ENCODE measurements at places on chromosomes 11 and 22.

DNA sequence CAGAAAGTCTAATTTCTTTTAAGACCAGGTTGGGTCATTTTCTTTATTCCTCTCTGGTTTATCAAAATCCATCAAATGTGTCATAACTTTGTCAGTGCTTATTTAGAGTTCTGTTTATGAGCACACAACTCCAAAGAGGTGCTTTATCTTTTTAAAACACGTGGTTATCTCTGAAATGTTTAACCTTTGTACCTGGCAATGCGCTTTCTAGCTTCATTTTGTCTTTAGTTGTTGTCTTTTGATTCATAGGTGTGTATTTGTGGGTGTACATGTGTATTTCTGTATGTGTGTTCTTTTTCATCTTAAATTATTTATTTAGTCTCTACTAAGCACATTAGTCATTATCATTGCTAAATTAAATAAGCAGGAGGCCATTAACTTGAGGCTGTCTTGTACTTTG is 251.4 kb downstream of the JRKL start:
- no peak for DNase-seq

DNA sequence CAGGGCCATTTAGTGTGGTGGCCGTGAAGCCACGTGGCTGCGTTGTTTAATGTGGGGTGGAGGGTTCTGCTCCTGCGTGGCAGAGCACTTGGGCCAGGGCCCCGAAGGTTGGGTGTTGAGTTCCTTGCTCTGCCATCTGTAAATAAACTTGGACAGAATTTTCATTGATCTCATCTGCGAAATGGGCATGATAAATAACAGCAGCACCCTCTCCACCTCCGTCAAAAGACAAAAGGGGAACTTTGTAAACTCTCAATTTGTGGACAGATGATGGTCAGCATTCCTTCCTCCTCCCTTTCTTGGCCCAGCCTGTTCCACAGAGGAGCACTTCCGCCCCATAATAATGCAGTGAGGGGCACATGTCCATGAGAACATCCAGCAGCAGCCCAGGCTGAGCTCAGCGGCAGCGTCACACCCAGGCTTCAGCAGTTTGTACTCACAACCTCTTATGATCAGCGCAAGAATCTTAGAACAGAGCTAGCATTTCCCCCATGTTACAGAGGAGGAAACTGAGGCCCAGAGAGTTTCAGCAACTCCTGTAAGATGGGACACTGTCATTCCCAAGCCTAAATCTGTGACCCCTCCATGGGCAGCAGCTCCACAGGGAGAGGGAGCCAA is 874.5 kb downstream of the BRD1 start:
- DNase-seq: no peak

DNA sequence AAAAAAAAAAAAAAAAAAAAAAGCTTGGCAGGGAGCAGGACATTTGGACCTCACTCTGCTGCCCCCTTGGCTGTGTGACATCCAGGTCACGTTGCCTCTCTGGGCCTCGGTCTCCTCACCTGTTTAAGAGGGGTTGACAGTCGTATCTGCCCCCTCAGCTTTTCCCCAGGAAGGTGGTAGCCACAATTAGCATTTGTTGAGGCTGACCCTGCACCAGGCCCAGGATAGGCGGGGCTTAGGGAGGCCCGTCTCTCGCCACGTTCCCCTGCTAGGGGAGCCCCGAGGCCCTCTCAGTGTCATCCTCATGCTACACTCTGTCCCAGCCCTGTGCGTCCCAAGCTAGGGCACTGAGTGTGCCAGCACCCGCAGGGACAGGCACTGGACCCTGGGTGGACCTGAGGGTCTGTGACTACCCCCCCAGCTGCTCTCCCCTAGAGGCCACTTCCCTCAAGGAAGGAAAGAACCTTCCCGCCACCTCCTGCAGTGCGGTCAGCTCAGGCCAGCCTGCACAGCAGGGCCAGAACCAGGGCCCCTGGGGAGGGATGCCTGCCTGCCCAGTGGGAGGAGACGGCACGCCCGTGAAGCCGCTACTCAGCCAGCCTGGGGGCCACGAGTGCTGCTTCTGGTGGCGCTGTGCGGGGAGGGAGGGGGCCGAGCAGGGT is 38.5 kb upstream of the PPARA start:
- DNase-seq: no peak

DNA sequence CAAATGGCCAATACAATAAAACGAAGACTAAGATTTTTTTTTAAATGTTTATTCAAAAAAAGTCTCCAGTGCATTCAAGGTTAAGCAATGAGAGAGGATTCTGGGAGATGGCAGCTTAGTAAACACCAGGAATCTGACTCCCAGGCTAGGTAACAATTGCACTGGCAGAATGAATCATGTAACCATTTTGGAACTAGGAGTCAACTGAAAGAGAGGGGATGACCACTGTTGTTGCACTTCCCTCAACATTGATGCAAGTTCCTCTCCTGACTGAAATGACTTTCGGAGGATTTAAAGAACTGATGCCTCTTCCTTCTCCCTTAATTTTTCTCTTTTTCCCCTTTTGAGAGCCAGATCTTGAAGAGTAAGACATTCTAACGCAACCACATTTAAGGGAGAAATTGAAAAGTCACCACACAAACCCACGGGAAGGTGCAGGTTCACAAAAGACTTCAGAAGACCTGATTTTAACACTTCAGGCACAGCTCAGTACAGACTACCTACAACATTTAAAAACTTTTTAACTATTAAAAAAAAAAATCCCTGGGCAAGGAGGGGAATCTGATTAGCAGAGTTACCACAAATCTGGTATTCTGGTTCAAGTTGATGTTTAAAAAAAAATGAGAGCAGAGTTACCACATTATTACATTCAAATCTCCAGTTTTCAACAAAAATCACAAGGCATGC is 56.8 kb downstream of the FCHSD2 start:
- DNase-seq: no peak

DNA sequence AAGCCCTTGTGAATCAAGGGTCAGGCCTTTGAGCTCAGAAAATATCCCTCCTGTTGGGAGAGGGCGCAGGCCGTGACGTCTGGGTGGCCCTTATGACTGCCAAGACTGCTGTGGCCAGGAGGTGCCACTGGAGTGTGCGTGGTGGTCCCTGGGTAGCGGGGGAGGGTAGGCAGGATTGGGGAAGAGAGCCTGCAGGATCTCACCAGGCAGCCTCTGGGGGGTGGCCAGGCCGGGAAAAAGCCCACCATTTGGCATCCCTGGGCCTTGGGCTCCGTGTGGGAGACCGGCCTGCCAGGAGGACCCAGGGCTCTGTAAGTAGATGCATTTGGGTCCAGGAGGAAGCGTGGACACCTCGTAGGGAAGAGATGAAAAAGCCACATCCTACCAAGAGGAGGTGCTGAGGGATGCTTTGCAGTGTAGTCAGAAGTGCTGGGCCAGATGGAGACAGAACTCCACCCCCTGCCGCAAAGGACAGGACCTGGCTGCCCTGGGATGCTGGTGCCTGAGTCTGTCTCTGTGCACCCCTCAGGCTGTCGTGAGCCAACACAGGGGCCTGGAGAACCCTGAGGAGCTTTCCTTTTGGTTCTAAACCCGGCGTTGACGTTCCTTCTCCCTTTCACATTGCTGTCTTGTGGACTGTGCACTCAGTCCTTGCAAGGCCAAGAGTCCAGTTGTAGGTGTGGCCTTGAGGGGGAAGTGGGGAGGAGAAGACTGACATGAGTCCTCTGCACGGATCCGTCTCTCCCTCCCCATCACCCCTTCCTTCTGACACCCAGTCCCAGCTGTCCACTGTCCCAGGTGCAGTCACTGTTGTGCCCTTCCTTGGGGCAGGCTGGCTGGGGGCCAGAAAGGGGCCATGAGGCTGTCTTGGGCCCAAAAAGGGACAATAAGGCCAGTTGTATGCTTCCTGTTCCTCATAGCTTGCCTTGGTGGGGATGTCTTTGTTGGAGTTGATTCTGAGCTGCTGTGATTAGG is 12.7 kb upstream of the MIEF1 start:
- no peak for DNase-seq

DNA sequence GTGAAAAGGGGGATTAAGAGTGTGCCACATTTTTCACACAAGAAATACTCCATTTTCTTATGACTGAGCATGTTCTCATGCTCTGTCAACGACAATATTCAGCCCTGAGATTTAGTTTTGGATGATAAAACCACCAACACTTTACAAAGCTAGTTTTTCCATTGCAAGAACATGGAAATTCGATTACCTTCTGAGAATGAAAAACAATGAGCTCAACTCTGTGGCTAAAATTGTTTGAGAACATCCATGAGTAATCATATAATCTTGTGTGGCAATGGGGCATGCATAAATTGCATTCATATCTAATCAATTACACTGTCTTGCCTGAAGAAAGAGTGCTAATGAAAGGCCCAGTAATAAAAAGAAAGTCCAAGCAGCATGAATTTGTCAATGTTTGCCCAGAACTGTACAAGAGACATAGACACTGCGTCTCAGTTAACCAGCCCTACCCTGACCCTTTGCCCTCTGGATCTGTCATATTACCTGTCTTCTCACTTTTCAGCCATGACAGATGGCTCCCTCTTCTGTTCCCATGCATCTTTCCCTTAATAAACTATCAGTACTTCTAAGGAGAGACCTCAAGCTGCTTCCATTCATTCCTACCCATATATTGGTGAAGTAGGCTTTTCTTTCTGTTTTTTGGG is 253.4 kb downstream of the FAM76B start:
- no peak for DNase-seq

DNA sequence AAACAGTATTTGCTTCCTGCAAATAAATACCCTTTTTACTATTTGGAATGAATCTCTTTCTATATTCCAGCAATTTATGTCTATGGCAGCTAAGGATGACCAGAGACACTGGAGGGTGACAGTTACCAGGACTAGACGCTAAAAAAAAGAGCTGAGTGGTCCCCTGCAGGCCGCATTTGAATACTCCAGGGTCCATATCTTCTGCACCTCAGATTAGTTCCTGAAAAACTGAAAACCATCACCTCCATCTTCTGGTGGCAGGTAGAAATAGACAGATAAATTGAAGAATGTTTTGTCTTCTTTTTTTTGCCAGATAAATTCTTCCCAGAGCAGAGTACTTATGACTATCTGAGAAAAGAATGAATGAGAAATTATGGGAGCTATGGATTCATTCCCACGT is 145.6 kb downstream of the CSNK2A3 start:
- DNase-seq: no peak

- no peak for DNase-seq
Observed at GRCh38 chr22:19497245-19497644, 17.5 kb downstream of the CDC45 start.

All from stimulated activated CD8-positive, alpha-beta memory T cell treated with anti-CD3 and anti-CD28 coated beads, Interleukin-4, amount 100 ng/mL, for 48 hours (primary cell).